ENCODE measurements at places on chromosomes 13 and 19.

- no peak for DNase-seq
Measured at GRCh38 chr19:14305706-14306105, 75.5 kb upstream of the ADGRE5 start.

GRCh38 chr13:40452038-40452666 is 214.3 kb downstream of the FOXO1 start:
- no peak for DNase-seq

DNA sequence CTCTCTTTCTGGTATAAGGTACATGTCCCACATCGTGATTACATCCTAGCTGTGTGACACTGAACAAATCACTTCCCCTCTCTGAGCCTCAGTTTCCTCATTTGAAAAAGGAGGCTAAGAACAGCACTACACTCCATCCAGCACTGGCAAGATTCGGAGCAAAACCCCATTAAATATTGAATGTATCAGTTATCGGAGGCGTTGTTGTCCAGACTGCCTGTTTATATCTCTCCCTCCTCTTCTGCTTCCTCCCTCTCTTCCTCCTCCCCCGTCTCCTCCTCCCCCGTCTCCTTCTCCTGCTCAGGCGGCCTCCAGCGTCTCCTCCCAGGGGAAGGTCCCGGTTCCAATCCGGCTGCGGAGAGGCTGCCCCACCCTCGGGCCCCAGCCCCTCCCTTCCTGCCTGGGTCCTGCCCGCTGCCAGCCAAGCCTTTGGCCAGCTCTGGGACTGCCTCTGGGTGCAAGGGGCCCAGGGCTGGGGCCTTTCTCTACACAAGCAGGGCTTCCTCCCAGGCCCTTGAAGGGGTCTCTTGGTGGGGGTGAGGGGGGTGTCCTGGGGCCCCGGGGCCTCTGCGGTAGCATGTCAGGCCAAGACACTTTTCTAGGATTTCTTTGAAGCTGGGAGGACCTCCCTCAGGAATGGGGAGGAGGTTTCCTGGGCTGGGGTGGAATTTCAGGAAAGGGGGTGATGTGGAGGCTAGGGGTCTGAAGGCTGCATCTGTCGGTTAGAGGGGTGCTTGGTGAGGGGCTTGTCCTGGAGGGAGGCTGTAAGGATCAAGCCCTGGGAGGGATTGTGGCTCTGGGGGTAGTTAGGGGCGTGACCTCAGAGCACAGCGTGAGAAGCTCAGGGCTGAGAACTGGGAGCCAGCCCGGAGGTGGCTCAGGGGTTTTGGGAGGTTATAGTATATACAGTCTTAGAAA is 1.9 kb downstream of the RRAS start:
- peak; percentile 81 for DNase-seq

- peak; percentile 67 for DNase-seq
Measured at GRCh38 chr19:55447421-55448174, 4.5 kb upstream of the SHISA7 start.

GRCh38 chr19:11154683-11155047 is 917 bp downstream of the SPC24 start:
- no peak for DNase-seq

Measured in A172 (cell line).